ENCODE measurements at places on chromosomes 16 and 17.

- peaks cover 7% of the 10 kb centered on the region for H3K36me3 ChIP-seq
- H3K4me1 ChIP-seq, result peaks cover 51% of the 10 kb centered on the region
- H3K27ac ChIP-seq, result peak overlapping the region; percentile 12
- H3K4me3 ChIP-seq, result no peak overlapping the region
These were observed 15.2 kb downstream of the CLTC start for GRCh38 chr17:59634632-59635541.

GRCh38 chr17:48871551-48872351, 20.8 kb upstream of the ATP5MC1 start:
- H3K4me1 ChIP-seq, result peaks cover 6% of the 10 kb centered on the region
- no peak overlapping the region for H3K27ac ChIP-seq
- ATAC-seq, result no peak

- no peak for ATAC-seq
- peaks cover 92% of the 10 kb centered on the region for H3K27me3 ChIP-seq
- H3K4me3 ChIP-seq, result peak within 1 kb of the TSS; percentile 52
- H3K36me3 ChIP-seq, result no peaks in the 10 kb centered on the region
These were observed at the start of gene USH1G for GRCh38 chr17:74922694-74923537. Gene USH1G (minus strand): TSS chr17:74923255. CDS start chr17:74923073, 182 bp downstream.

DNA sequence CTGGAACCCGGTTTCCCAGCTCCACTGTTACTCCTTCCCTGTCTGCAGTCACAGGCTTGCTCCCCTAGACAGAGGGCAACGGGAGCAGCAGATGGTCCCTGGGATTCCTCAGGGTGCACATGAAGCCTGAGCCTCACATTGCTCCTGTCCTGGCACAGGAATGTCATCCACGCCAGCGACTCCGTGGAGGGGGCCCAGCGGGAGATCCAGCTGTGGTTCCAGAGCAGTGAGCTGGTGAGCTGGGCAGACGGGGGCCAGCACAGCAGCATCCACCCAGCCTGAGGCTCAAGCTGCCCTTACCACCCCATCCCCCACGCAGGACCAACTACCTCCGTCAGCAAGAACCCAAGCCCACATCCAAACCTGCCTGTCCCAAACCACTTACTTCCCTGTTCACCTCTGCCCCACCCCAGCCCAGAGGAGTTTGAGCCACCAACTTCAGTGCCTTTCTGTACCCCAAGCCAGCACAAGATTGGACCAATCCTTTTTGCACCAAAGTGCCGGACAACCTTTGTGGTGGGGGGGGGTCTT, 1.6 kb upstream of the DECR2 start:
- no peaks in the 10 kb centered on the region for H3K27me3 ChIP-seq
- peak overlapping the region; percentile 91 for H3K4me3 ChIP-seq
- H3K4me1 ChIP-seq, result peaks cover 41% of the 10 kb centered on the region
- ATAC-seq, result no peak
- peak overlapping the region; percentile 96 for H3K27ac ChIP-seq
- H3K36me3 ChIP-seq, result no peaks in the 10 kb centered on the region

- H3K27ac ChIP-seq, result peak overlapping the region; percentile 29
- peak overlapping the region; percentile 18 for H3K4me3 ChIP-seq
- no peaks in the 10 kb centered on the region for H3K27me3 ChIP-seq
- H3K4me1 ChIP-seq, result peaks cover 63% of the 10 kb centered on the region
These were observed 56.1 kb downstream of the B9D1 start for GRCh38 chr17:19306160-19307111.

DNA sequence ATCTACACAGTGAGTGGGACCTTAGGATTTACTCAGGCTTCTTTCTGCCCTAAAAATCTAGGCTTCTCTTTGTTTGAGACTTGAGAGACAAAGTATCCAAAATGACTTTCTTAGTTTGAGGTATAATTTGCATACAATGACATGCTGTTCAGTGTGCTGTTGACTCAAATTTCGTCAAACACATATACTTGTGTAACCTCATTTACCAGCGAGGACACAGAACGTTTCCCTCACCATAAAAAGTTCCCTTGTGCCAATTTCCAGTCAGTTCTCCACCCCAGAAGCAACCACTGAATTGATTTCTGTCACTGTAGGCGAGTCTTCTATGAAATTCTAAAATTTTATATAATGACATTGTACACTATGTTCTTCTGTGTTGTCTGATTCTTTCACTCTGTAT, 68.0 kb upstream of the MAF start:
- no peak for ATAC-seq
- no peaks in the 10 kb centered on the region for H3K27me3 ChIP-seq
- H3K36me3 ChIP-seq, result no peaks in the 10 kb centered on the region
- H3K27ac ChIP-seq, result no peak overlapping the region

- no peaks in the 10 kb centered on the region for H3K4me1 ChIP-seq
- no peak overlapping the region for H3K4me3 ChIP-seq
- H3K36me3 ChIP-seq, result no peaks in the 10 kb centered on the region
- H3K27me3 ChIP-seq, result peaks cover 8% of the 10 kb centered on the region
- no peak for ATAC-seq
These were observed 8.8 kb upstream of the CNOT1 start for GRCh38 chr16:58638148-58639036.

DNA sequence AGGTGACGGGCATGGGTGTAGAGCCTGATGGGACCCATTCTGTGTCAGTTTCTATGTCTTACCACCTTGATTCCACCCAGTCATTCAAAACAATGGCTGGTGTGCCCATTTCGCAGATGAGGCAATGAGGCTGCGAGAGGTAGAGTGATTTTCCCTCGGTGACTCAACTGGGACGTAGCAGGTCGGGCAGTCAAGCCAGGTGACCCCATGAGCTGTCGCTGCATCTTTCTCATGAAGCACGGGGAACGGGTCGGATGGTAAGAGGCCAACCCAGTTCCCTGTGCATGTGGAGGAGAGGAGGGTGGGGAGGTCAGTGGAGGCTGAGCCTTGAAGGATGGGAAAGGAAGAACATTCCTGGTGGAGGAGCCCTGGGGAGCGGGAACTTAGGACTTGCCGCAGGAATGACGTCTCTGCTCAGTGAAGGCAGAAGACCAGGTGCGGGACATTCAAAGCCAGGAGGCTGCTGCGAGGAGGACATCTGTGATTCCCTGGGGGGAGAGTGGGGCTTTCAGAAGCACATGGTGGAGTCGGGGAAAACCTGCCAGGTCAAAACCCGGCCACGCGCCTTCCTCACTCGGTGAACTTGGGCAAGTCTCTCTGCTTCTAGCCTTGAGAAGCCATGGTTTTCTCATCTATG, 1.1 kb downstream of the IL21R start:
- H3K36me3 ChIP-seq, result peaks cover 46% of the 10 kb centered on the region
- H3K4me3 ChIP-seq, result peak overlapping the region; percentile 98
- H3K27me3 ChIP-seq, result no peaks in the 10 kb centered on the region
- peaks cover 91% of the 10 kb centered on the region for H3K4me1 ChIP-seq
- peak overlapping the region; percentile 94 for H3K27ac ChIP-seq

DNA sequence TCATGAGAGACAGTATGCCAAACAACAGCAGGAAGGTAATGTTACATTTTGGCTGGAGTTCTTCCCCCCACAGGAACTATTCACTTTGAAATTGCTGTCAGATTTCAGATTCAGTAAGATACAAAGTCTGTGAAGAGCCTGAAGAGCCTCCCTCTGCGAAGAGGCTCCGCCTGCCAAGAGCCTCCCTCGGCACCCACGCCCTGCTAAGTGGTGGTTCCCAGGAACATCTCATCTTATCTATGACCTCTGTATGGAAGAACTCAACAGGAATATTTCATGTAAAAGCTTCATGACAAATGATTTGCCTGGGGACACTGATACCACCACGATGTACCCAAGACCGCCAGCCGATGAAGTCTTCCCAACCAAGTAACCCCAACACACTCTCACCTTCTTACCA, 3.2 kb downstream of the ZC3H7A start:
- ATAC-seq, result no peak
- H3K4me3 ChIP-seq, result no peak overlapping the region
- peaks cover 29% of the 10 kb centered on the region for H3K36me3 ChIP-seq
- peaks cover 71% of the 10 kb centered on the region for H3K4me1 ChIP-seq

GRCh38 chr17:16428098-16428882, 12.9 kb downstream of the TRPV2 start:
- peak; percentile 76 for ATAC-seq
- no peak overlapping the region for H3K27ac ChIP-seq
- H3K36me3 ChIP-seq, result peaks cover 62% of the 10 kb centered on the region
- H3K27me3 ChIP-seq, result no peaks in the 10 kb centered on the region
- H3K4me1 ChIP-seq, result no peaks in the 10 kb centered on the region

- no peak overlapping the region for H3K4me3 ChIP-seq
- peak; percentile 46 for ATAC-seq
- H3K27ac ChIP-seq, result no peak overlapping the region
- H3K27me3 ChIP-seq, result no peaks in the 10 kb centered on the region
- H3K4me1 ChIP-seq, result peaks cover 15% of the 10 kb centered on the region
These were observed 128.7 kb downstream of the C16orf78 start for GRCh38 chr16:49502136-49502881.

GRCh38 chr17:3963237-3964201, 718 bp downstream of the ATP2A3 start:
- H3K4me1 ChIP-seq, result peaks cover 82% of the 10 kb centered on the region
- no peaks in the 10 kb centered on the region for H3K27me3 ChIP-seq
- H3K27ac ChIP-seq, result peak overlapping the region; percentile 31

DNA sequence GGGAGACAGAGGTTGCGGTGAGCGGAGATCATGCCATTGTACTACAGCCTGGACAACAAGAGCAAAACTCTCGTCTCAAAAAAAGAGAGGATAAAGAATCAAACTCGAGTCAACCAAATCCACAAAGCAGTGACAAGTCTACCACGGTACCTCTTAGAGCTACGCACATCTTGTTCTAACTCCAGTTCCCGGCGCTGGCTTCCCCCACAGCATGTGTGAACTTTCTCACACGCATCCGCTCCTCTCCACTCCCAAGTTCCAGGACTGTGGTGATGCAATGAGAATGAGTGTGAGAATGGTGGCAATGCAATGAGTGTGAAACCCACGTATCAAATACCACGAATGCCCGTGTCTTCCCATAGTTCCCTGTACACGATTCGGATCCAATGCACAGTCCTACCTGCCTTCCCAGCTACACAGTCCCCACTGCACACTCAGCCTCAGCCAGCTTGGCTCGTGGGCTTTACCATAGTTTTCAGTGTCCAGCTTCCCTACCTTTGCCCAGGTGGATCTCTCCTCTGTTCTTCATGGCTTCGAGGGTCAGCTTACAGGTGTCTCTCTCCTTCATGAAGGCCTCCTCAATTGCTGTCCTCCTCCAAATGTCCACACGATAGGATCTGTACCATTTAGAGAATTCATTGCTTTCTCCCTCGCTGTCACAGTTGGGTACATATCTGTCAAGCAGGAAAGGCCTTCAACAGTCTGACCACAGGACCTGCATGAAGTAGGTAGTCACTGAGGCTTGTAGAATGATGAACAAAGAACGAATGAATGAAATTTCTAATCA, 9.2 kb upstream of the P2RX5 start:
- H3K36me3 ChIP-seq, result peaks cover 9% of the 10 kb centered on the region
- peaks cover 39% of the 10 kb centered on the region for H3K4me1 ChIP-seq
- no peak for ATAC-seq
- no peak overlapping the region for H3K27ac ChIP-seq
- H3K27me3 ChIP-seq, result no peaks in the 10 kb centered on the region
- H3K4me3 ChIP-seq, result no peak overlapping the region

- no peak overlapping the region for H3K4me3 ChIP-seq
- peaks cover 28% of the 10 kb centered on the region for H3K36me3 ChIP-seq
- no peaks in the 10 kb centered on the region for H3K27me3 ChIP-seq
- no peaks in the 10 kb centered on the region for H3K4me1 ChIP-seq
- no peak overlapping the region for H3K27ac ChIP-seq
- no peak for ATAC-seq
These were observed 28.4 kb upstream of the VWA3A start for GRCh38 chr16:22063888-22064467.

DNA sequence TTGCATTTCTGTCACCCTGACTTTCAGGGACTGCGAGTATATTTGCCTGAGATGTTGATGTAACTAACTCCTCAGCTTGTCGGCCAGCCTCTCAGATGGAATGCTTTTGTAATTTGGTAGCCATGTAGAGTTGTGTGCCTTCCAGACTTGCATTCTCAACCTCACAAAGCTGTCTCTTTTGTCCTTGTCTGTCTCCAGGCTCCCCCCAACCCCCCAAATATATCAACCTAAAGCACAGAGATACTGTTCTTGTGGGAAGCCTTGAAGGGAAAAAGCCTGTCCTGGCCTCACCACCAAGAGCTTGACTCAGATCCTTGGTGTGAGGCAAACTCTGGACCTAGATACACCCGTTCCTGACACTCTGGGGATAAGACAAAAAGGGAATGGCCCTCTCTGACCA, 18.4 kb downstream of the SAP30BP start:
- peaks cover 24% of the 10 kb centered on the region for H3K36me3 ChIP-seq
- no peaks in the 10 kb centered on the region for H3K27me3 ChIP-seq
- no peak for ATAC-seq
- peaks cover 63% of the 10 kb centered on the region for H3K4me1 ChIP-seq

DNA sequence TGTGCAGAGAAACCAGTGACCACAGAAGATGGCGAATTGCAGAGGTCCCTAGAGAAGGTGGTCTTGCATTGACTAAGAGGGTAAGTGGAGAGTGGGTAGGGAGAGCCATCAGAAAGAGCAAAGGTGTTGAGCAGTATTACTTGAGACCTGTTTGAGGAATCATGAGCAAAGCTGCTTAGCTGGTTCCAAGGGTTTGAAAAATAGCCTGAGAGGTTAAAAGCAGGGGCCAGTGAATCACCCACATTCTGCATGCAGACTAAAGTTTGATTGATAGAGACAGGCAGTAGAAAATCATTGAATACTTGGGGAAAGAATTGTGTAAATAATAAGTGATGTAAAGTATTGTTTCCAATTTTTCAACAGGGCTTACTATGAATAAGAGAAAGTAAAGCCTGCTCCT, 34.0 kb upstream of the KCNJ16 start:
- H3K4me3 ChIP-seq, result no peak overlapping the region
- H3K27me3 ChIP-seq, result no peaks in the 10 kb centered on the region
- no peaks in the 10 kb centered on the region for H3K4me1 ChIP-seq
- ATAC-seq, result no peak
- no peaks in the 10 kb centered on the region for H3K36me3 ChIP-seq
- H3K27ac ChIP-seq, result no peak overlapping the region

DNA sequence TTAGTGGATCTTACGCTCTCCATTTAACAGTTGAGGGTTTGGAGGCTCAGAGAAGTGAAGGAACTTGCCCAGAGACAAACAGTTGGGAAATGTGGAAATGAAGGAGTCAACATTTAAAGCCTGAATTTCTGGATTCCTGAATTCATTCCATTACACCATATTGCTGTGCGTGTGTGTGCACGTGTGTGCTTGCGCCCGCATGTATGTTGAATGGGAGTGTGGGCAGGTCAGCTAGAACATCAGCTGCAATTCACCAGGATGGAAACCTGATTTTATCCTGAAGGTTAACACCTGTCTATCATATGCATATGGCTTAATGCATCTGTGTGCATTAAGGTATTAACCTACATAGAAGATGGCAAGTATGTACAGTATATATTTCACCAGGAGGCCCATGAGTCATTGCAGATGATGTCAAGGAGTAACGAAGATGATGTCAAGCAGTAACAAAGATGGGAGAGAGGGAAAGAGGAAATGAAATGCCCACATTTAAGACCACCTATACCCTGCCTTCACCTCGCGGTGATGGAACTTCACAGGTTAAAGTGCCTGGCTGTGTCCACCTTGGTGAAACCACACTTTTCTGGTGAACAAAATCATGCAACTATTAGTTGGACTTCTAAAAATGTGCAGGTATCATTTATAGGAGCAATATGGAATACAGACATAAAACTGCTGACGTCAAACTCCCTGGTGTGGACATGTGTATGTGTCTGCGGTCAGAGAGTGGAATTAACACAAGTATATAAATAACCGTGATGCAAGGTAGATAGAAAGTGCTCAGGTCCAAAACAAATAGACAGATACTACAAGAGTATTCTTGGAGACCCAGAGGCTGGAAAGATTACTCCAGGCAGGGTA, 832 bp upstream of the ADAP2 start:
- H3K27me3 ChIP-seq, result no peaks in the 10 kb centered on the region
- H3K36me3 ChIP-seq, result peaks cover 6% of the 10 kb centered on the region
- peak overlapping the region; percentile 94 for H3K4me3 ChIP-seq
- peak overlapping the region; percentile 84 for H3K27ac ChIP-seq
- peaks cover 31% of the 10 kb centered on the region for H3K4me1 ChIP-seq

GRCh38 chr17:77095461-77095860, 45.3 kb upstream of the SEC14L1 start:
- H3K4me1 ChIP-seq, result peaks cover 24% of the 10 kb centered on the region
- no peak overlapping the region for H3K4me3 ChIP-seq
- peaks cover 65% of the 10 kb centered on the region for H3K36me3 ChIP-seq
- H3K27me3 ChIP-seq, result no peaks in the 10 kb centered on the region
